ENCODE measurements at places on chromosomes 1 and 21. TPM values are rescaled to one million over a fixed set of nuclear protein-coding genes. Genes with fewer than 3 reads are reported as not detected.

The GUCA2B gene
- total RNA-seq, result 0.53 TPM

The LCE6A gene
- not detected for total RNA-seq

The WDR3 gene
- 14.6 TPM for total RNA-seq

The MAP1LC3C gene
- not detected for total RNA-seq

The RBM11 gene
- total RNA-seq, result not detected

The OR2G2 gene
- total RNA-seq, result not detected

The OTUD7B gene
- total RNA-seq, result 19.1 TPM

The RHCE gene
- 0.65 TPM for total RNA-seq

The OPRD1 gene
- not detected for total RNA-seq

The CEPT1 gene
- 26.6 TPM for total RNA-seq

The LAMC1 gene
- 19.0 TPM for total RNA-seq

The PTGER3 gene
- 0.05 TPM for total RNA-seq

The WNT2B gene
- total RNA-seq, result 0.40 TPM

The OR2T33 gene
- total RNA-seq, result not detected

The ADAMTS1 gene
- total RNA-seq, result 3.3 TPM

The FCAMR gene
- total RNA-seq, result 0.60 TPM

The KCNA3 gene
- 0.43 TPM for total RNA-seq

The OR4F29 gene
- not detected for total RNA-seq

The ALG14 gene
- 5.4 TPM for total RNA-seq

The TRAF3IP3 gene
- 1.4 TPM for total RNA-seq

The RIMS3 gene
- total RNA-seq, result 1.0 TPM

The MEF2D gene
- 17.5 TPM for total RNA-seq

The LMO4 gene
- 17.7 TPM for total RNA-seq

The AVPR1B gene
- not detected for total RNA-seq

The CD84 gene
- 3.2 TPM for total RNA-seq

The CELA2B gene
- 0.83 TPM for total RNA-seq

The INSRR gene
- not detected for total RNA-seq

The PLA2G2E gene
- total RNA-seq, result not detected

The GJA9 gene
- total RNA-seq, result not detected

The CLEC20A gene
- total RNA-seq, result not detected

The ESPN gene
- 172 TPM for total RNA-seq

The IQCC gene
- 0.53 TPM for total RNA-seq

The CELA2A gene
- total RNA-seq, result 0.91 TPM

The ERG gene
- 4.0 TPM for total RNA-seq

The ATAD3C gene
- total RNA-seq, result 2.9 TPM

The C1QA gene
- 65.3 TPM for total RNA-seq

The DEPDC1 gene
- 0.25 TPM for total RNA-seq

The FMN2 gene
- total RNA-seq, result not detected

The SELL gene
- 1.9 TPM for total RNA-seq

The CA6 gene
- total RNA-seq, result not detected

The IL23R gene
- 0.10 TPM for total RNA-seq

The HSF2BP gene
- 0.20 TPM for total RNA-seq

The S100A7A gene
- not detected for total RNA-seq

The HEYL gene
- 1.9 TPM for total RNA-seq

The ZNF683 gene
- not detected for total RNA-seq

The GIPC2 gene
- total RNA-seq, result 9.0 TPM

The AMY1C gene
- not detected for total RNA-seq

The ORC1 gene
- 0.38 TPM for total RNA-seq

The OR2L2 gene
- total RNA-seq, result 0.05 TPM

The CHRNB2 gene
- 0.10 TPM for total RNA-seq

The VAMP4 gene
- 8.0 TPM for total RNA-seq

The S100A8 gene
- total RNA-seq, result 23.7 TPM

The SPOCD1 gene
- total RNA-seq, result 0.08 TPM

The CELA3A gene
- 13.4 TPM for total RNA-seq

The C4BPB gene
- 223 TPM for total RNA-seq

The BTBD19 gene
- total RNA-seq, result 7.8 TPM

The ALDH4A1 gene
- total RNA-seq, result 359 TPM

The EFNA4 gene
- total RNA-seq, result 3.3 TPM

The SPRR2B gene
- not detected for total RNA-seq

The LRRC71 gene
- total RNA-seq, result not detected

Measured in left lobe of liver (tissue), 2 donors.